ENCODE measurements at places on chromosomes 3 and 15.

GRCh38 chr3:53570709-53571108, 76.3 kb downstream of the CACNA1D start:
- DNase-seq, result no peak

- DNase-seq, result no peak
These were observed 41.4 kb downstream of the PGPEP1L start for GRCh38 chr15:98966091-98966787.

DNA sequence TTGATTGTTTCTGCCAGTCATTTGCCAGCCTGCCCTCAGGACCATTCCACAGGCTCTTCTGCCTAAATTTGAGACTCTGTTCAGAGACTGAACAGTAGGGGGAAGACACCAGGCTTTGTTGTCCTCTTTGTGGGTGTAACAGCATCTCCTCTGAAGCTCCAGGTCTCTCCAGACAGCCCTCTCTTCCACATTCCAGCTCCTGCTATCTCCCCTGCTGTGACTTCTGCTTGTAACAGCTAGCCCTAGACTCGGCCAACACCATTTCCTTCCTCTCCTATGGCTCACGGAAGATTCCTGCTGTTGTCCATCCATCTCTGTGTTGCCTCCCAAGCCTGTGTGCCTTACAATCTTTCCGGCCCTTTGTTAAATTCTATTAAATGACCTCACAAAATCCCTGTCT, 40.2 kb downstream of the SUCLG2 start:
- DNase-seq, result no peak

DNA sequence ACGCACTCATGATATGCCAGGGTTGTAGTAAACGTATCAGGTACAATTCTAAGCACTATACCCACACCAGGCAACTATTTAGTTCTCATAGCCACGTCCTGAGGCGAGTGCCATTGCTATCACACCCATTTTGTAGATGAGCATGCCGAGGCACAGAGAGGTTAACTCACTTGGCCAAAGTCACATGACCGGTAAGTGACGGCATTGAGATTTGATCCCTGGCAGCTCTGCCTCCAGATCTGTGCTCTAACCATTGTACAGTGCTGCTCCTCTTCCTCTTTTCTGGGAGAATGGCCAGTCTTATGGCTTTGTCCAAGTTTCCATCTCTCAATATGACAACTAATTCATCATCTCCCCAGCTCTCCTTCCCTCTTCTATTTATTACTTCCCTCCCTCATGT, 18.9 kb upstream of the ATP2B2 start:
- DNase-seq, result no peak

- DNase-seq, result no peak
These were observed 187.7 kb downstream of the ITPR1 start for GRCh38 chr3:4680871-4681300.

- DNase-seq, result no peak
These were observed 38.6 kb downstream of the DNAH1 start for GRCh38 chr3:52354676-52355075.

Measured in stimulated activated CD8-positive, alpha-beta memory T cell treated with anti-CD3 and anti-CD28 coated beads, Interleukin-7, amount 100 ng/mL, for 1 hour (primary cell).